ENCODE measurements at places on chromosomes 5 and 9.

- no peak for DNase-seq
Measured at GRCh38 chr5:140631036-140631417, 1.9 kb downstream of the CD14 start.

DNA sequence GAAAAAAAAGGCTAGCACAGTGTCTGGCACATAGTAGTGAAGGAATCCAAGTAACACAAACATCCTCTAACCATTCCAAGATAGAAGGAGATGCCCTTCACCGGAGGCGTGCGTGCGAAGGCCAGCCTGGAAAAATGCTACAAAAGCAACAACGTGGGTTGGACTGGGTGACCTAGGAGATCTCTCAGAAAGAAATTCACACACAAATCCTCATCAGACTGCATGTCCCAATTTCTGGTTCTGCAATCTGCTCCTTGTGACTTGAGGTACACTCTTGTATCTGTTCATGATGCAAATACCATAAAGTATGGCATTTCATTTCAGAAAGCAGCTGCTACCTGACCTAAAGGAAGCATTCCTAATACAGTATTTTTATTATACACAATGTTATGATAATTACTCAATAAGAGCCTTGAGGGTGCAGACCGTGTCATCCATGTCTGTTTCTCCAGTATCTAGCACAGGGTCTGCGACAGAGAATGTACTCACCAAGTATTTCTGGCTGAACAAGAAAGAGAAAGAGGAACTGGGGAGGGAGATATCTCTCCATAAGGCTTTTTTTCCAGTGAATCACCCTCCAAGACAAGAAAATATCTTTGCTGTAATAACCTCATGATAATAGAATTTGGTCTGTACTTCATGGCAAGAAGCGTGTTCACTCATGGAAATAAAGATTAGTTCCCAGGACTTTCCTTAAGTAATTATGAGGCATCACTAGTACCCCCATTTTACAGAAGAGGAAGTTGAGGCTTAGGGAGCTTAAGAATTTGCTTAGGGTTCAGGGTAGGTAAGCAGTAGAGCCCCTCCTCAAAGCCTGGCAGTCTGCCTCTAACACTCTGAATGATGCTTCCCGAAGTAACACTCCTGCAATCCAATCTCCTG, 138.3 kb downstream of the CDK5RAP2 start:
- DNase-seq = no peak

GRCh38 chr5:176410486-176411180, 5.7 kb downstream of the CLTB start:
- DNase-seq = no peak

- no peak for DNase-seq
Measured at GRCh38 chr5:175728885-175729828, 71.3 kb downstream of the HRH2 start.

DNA sequence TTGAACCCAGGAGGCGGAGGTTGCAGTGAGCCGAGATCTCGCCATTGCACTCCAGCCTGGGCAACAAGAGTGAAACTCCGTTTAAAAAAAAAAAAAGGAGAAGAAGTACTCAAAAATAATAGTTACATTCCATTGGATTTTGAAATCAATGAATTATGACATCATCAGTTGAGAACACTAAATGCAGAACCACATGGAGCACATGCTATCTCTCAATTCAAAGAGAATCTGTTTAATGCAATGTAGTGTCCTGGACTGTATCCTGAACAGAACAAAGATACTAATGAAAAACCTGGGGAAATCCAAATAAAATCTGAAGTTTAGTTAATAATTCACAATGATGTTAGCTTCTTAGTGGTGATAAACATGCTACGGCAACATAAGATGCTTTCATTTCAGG, 20.3 kb downstream of the CDC14B start:
- no peak for DNase-seq

DNA sequence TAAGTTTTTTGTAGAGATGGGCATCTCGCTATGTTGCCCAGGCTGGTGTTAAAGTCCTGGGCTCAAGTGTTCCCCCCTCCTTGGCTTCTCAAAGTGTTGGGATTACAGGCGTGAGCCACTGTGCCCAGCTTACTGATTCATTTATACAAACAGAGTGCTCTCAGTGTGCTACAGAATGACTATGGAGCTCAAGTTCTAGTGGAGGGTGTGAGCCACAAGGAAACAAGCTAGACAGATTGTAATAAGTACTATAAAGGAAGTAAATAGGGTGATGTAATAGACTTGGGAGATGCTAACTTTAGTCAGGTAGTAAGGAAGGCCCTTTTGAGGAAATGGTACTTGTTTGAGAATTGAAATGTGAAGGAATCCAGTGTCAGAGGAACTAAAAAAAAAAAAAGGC, 1.7 kb upstream of the TMEM267 start:
- no peak for DNase-seq

GRCh38 chr5:10876006-10876744, 115.1 kb upstream of the DAP start:
- no peak for DNase-seq

GRCh38 chr9:110546411-110546871, 33.1 kb downstream of the SVEP1 start:
- DNase-seq = no peak

GRCh38 chr9:129370770-129371169, 192.7 kb upstream of the IER5L start:
- DNase-seq = no peak

GRCh38 chr5:71883742-71884103, 164.6 kb downstream of the CARTPT start:
- no peak for DNase-seq

DNA sequence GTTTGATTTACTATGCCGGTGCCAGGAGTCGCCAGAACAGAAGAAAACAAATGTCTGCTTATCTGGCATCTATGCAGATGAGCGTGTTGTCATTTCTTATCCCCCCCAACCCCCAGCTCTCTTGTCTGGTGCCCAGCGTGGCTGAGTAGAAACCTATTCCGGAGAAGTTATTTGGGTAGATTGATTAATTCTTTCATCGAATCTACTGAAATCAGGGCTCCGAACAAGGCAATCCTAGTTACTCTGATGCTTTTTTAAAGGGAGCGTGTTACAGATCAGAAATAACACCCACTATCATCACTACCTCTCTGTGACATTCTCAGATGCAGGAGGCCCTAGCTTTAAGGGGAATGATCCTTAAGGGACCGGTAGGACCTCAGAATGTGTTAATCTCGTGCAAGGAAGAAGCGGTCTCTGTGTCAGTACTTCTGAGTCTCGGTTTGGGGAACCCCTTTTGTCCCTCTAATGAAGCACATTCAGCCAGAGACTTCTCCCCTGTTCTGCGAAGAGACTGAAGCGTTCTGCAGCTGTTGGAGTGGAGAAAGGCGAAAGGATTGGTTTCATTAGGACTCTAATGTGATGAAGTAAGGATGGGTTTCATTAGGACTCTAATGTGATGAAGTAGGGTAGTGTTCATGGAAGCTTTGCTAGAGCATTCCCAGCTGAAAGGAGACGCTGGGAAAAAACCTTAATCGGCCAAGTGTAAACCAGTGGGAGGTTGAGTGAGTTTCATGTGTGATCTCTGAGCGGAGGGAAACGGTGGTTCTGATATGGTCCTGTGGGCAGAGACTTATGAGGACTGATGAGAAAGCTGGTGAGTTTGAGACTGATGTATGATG, 1.5 kb downstream of the PIP5K1B start:
- no peak for DNase-seq

GRCh38 chr5:140595538-140596300, 31.1 kb downstream of the SLC35A4 start:
- DNase-seq = peak; percentile 33

DNA sequence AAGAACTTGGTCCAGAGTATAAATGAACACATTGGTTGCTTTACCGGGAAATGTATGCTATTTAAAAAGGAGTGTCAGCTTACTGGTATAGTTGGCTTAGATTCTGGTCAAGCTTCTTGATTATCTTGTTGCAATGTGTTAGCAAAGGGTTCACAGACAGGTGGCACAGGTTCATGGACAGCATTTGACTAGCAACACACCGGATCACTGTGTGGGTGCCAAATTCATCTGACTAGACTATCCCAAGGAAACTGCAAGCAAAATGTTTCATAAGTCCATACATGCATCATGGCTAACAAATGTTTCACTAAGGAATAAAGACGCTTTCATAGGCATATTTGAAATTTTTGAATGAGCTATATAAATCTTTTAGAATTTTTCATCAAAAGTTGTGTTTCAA, 274.1 kb downstream of the PLK2 start:
- DNase-seq = no peak

- DNase-seq = no peak
Measured at GRCh38 chr5:90569084-90569483, 10.5 kb downstream of the ADGRV1 start.

GRCh38 chr5:83590966-83591365, 119.4 kb downstream of the VCAN start:
- DNase-seq = no peak

DNA sequence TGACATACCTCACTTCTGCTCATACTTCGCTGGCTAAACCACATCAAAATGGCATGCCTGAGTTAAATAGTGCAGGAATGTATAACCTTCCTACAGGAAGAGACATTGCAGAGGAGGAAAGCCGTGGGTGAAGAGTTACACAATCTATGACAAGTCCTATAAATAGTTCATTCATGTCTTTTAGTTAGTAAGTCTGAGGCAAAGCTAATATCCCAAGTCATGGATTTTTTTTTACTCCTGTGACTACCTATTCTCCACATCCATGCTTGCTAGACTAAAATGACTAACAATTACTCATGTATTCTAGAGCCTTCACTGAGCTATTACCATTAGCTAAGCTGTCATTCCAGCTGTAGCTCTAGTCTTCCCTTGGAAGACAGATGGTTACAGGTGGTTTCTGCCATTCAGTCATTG, 391.3 kb downstream of the NR2F1-AS1 start:
- peak; percentile 62 for DNase-seq

GRCh38 chr5:143586781-143587362, 183.4 kb upstream of the NR3C1 start:
- no peak for DNase-seq

DNA sequence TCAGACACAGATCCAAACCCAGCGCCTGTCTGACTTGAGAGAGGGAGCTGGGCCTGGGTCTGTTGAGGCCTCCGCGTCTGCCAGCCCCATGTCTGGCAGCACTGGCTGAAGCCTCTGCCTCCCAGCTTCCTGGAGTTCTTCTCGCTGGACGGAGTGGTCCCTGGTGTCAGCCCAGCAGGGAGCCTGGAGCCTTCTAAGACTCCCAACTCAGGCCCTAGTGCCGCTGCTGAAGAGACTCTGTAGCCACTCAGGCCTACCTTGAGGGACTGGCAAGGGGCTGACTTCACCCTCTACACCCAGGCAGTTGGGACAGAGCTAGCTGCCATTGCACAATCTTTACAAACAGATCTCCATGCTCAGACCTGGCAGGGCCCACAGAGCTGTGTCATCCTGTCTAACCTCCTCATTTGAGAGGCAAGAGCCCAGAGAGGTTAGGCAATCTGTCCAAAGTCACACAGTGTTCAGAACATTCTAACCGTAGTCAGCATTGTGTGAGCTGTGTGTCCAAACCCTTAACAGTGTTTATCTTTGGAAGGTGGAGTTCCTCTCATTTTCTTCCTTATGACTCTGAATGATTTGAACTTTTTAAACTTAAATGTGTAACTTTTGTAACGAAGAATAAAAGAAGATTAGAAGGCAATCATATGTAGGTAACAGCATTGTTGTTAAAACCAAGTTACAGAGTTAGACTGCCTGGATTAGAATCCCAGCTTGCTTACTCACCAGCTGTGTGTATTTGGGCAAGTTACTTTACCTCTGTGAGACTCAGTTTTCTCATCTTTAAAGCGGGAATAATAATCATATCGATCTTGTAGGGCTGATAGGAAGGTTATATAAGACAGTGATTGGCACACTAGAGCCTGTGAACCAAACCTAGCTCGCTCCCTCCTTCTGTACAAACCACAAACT, 4.6 kb upstream of the DUSP1 start:
- no peak for DNase-seq

- peak; percentile 34 for DNase-seq
Measured at GRCh38 chr5:53482717-53483638, 2.5 kb downstream of the FST start.

GRCh38 chr5:41223962-41224361, 10.6 kb upstream of the C6 start:
- no peak for DNase-seq

GRCh38 chr5:3346111-3346820, 249.4 kb upstream of the IRX1 start:
- no peak for DNase-seq

- no peak for DNase-seq
Measured at GRCh38 chr5:115333164-115333563, 36.7 kb upstream of the CCDC112 start.

GRCh38 chr5:68279984-68280383, 64.4 kb downstream of the PIK3R1 start:
- no peak for DNase-seq

DNA sequence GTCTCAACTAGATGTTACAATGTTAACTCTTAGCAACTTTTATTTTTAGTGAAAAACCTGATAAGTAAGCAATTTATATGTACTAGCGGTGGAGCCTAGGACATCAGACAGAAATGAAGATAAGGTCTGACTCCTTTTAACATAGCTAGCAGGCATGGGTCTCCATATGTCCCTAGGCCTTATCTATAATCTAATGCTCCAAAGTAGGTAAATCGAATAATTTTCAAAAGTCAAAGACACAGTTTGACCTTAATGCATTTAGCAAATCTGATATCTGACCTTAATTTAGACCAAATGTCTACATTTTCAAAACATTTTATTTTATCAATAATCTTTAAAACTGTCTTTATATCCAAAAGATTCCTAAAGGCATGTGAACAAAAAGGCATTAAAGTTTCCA, 305.0 kb upstream of the CCNH start:
- no peak for DNase-seq

- no peak for DNase-seq
Measured at GRCh38 chr5:32445287-32445758, 783 bp upstream of the ZFR start.

DNA sequence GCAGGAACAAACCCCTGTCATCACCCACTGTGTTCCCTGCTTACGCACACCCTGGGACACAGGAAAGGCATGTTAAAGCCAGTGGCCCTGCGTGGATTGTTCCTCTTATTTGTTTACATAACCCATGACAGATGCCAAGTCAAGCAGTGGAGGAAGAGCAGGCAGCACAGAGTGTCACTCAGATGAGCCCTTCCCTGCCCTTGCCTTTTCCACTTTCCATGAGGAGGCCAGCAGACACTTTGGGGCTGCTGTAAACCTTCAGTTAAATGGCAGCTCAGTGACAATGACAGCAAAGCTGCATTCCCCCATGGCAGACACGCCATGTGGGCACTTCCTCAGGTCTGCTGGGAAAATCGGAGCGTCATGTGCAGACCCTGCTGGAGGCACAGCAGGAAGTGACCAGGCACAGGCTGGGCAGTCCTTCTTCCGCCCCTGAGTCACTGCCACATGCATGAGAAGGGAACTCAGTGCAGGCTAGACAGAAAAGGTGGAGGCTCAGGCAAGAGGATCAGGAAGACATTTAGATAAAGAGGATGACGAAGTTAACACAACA, 216.8 kb upstream of the PIK3R1 start:
- DNase-seq = peak; percentile 82

GRCh38 chr9:16871336-16872151, 1.1 kb upstream of the BNC2 start:
- DNase-seq = peak; percentile 59

GRCh38 chr9:97633859-97634490, 354 bp downstream of the NCBP1 start:
- DNase-seq = peak; percentile 36

All from endothelial cell of umbilical vein (primary cell).